Stimulated activated CD4-positive, alpha-beta T cell treated with anti-CD3 and anti-CD28 coated beads, Interleukin-4, amount 100 ng/mL, for 48 hours (primary cell): ENCODE measurements at places on chromosomes 7 and 10.

DNA sequence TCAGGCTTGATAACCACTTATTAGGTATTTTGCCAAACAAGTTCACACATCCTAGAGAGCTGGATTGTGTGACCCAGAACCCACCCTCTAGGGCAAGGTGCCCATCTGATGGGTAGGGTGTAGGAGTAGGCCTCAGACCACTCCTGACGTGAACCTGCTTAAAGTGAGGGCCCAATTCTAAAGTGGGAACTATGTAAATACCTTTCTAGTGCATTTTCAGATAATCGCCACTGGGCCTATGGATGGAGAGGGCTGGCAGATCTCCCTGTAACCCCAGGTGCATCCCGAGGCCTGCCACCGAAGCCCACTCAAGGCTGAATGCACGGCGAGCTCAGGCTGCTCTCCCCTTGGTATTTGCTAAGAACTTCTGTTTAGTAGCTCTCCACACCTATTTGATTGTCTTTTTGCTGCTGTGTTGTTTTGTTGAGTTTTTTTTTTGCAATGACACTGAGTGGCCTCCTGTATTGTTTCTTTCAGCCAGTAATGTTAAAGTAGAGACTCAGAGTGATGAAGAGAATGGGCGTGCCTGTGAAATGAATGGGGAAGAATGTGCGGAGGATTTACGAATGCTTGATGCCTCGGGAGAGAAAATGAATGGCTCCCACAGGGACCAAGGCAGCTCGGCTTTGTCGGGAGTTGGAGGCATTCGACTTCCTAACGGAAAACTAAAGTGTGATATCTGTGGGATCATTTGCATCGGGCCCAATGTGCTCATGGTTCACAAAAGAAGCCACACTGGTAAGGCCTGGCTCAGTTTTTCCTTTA is 71.7 kb downstream of the IKZF1 start:
- no peak for DNase-seq

- DNase-seq = no peak
Measured at GRCh38 chr7:101974393-101974792, 157.0 kb downstream of the CUX1 start.

- DNase-seq = no peak
Measured at GRCh38 chr10:96935810-96936209, 103.7 kb downstream of the LCOR start.

DNA sequence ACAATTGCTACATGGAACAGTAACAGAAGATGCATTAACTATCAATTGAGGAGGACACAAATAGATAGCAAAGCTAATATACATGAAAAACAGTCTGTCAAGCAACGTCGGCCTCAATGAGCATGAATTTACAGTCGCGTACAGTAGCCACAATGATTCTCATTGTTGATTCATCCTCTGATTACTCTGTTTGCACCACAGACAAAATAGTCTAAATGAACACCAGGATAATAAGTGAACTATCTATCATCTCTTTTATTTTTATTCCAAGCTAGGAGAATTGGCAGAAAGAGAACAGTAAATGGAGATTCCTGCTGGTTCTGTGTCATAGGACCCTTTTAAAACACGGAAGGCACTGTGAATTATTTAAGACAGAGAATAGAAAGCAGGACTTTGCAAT is 108.5 kb downstream of the EVX1 start:
- DNase-seq = no peak

DNA sequence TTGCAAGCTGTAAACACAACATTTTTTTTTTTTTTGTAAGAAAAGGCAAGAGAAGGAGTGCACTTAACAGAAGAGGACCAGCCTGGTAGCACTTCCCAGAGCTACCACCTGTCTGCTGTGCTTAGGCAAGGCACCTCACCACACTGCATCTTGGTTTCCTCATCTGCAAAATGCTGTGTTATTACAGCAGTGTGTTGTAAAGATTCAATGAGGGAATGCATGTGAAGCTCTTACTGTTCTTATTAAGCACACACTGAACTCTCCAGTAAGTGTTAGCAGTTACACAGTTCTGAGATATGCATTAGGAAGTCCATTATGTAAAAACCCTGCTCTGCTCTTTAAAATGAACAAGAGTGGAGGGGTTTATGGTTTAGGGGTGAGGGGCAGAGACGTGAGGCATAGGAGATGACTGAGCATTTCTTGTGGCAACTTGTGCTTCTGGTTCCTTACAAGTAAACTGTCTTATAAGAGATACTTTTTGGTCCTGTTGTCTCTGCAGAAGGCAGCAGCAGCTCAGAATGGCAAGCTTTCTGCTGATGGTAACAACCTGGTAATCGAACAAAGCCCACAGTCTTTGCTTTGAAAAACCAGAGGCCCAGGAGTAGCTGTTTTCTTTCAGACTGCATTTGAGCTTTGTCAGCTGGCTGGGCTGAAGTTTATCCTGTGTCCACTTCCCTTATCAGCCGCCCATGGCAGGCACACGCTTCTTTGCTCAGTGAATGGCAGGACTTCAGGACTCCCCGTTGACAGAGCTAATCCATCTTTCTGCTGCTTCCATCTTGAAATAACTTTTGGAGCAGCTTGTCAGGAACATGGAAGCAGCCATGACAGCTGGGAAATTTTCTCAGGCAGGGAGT is 98.8 kb upstream of the BMPER start:
- DNase-seq = no peak

DNA sequence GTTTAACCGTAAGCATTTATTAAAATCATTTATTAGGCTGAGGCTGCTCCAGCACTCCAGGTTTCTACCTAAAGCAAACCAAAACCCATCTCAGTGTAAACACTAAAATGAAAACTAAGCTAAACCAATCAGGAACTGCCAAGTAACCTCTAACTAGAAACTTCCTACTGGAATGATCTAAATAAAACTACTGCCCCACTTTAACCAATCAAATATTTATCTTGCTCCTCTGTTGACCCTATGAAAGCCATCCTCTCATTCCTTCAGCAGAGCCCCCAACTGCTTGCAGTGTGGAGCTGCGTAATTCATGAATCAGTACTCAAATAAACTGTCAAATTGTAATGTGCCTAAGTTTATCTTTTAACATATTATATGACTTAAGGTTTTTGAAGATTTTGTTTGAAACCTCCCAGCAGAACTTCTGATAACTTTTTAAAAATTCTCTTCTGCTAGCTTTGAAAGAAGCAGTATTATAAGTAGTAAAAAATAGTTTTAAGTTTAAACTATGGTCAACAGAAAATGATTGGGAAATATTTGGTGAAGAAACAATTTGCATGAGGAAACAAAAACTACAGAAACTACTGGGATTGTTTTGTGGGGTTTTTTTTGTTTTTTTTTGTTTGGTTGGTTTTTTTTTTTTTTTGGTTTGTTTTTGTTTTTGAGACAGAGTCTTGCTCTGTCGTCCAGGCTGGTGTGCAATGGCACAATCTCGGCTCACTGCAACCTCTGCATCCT is 47.4 kb downstream of the GPR37 start:
- DNase-seq = no peak

DNA sequence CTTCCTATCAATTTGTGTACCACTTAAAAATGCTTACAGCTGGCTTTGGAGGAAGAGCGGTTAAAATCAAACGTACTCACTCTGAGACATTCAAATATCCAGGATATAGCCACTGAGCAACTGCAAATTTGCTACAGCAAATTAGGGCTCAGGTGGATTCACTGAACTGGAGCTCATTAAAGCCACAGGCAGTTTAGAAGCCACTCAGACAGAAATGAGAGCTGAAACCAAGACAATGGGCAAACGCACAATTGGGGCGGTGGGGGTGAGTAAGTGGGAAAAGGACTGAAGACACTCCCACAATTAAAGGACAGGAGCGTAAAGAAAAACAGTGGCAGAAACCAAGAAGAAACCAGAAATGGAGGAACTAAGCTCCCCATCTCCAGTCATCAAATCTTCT is 20.5 kb downstream of the MPP7 start:
- no peak for DNase-seq

GRCh38 chr7:29156907-29157452 is 10.6 kb upstream of the CPVL start:
- DNase-seq = no peak

DNA sequence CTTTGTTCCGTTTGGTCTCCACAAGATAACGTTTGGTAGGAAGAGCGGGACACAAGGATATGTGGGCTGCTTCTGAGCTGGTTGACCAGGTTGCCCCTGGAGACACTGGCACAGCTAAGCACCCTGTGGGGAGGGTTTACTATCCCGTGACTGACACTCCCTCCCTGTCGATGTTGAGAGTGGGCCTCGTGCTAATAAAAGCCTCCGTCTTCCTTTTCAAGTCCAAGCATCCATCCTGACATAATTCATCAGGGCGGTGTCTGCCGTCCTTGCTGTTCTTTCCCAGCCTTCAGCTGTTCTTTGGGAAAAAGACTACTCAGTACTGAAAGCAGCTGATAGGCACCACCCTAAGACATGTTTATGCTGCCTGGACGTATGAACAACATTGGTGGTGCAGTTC is 49.6 kb downstream of the SHH start:
- DNase-seq = no peak

DNA sequence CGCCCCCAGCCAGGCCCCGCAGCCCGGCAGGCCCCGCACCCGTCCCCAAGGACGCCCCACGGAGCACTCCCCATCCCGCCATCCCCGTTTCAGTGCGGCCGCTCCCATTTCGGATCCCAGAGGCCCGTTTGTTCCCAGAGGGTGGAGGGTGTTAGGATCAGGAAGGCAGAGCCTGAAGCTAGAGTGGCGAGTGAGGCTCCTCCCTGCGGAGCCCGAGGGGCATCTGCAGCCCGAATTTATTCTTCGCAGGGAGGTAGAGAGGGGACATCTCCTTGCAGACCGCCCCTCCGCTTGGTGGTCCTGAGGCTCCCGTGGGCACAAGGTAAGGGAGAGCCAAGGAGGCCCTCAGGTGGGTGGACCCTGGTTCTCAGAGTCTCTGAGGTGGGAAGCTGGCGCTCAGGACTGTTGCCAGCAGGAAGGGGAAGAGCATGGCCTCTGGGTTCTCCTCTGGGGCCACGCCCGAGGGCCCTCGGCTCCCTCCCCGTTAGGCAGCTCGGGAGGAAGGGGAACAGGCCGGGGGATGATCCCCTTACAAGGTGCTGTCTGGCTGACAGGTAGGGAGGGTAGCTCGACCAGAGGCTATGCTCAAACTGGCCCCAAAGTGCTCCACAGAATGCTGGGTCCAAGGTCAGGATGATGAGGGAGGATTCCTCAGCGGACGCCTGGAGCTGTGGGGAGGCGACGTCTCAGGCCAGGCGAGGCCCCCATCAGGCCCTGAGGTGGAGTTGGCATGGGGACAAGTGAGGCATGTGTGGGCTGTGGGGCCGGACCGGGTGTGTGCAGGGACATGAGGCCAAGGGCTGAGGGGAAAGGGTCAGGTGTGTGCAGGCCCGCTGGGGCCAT is 17.4 kb downstream of the POLL start:
- no peak for DNase-seq

DNA sequence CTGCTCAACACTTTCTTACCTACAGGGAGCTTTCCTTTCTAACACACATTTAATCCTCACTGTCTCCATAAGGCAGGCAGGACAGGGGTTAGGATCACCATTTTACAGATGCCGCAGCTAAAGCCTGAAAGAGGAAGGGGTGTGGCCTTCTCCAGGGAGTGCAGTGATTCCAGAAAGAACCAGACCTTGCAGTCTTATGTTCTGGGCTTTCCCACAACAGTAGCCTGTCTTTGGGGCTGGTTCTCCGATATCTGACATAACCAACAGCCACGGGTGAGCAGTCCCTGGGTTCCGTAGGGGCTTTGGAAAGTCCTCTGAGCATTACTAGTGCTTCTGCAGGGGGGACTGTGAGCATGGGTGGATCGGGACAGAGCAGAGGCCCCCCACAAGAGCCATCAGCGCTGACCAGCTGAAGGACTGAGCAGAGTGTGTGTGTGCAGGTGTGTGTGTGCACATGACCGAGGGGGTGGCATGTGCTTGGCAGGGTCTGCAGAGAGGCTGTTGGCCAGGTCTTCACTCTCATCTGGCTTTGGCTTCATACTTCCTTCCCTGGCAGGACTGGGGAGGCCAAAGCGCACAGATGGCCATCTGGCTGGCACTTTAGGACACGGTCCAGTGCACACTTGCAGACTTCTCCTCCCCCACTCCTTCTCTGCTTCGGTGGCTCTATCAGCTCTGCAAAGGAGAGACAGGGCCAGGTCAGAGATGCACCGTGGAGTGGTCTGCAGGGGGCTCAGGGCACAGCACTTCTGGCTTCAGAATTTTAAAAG is 400.3 kb downstream of the RPS24 start:
- no peak for DNase-seq

GRCh38 chr10:22369434-22370072 is 24.3 kb downstream of the SPAG6 start:
- no peak for DNase-seq

DNA sequence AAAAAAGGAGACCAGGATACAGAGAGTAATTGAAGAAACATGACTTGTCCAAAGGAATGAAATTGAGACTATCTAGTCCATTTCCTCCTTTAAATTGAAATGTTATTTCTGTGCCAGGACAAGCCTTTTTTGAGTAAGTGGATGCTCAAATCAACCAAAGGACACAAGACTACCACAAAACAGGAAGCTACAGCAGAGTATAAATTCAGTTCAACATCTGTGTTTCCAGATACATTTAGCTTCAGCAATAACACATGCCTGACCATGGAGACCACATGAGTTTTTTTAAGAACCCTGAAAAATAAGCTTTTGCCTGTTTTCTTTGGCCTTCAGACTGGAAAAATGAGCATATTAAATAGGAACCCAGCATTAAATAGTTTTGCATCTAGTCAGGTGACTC is 707.5 kb downstream of the ZWINT start:
- DNase-seq = no peak

DNA sequence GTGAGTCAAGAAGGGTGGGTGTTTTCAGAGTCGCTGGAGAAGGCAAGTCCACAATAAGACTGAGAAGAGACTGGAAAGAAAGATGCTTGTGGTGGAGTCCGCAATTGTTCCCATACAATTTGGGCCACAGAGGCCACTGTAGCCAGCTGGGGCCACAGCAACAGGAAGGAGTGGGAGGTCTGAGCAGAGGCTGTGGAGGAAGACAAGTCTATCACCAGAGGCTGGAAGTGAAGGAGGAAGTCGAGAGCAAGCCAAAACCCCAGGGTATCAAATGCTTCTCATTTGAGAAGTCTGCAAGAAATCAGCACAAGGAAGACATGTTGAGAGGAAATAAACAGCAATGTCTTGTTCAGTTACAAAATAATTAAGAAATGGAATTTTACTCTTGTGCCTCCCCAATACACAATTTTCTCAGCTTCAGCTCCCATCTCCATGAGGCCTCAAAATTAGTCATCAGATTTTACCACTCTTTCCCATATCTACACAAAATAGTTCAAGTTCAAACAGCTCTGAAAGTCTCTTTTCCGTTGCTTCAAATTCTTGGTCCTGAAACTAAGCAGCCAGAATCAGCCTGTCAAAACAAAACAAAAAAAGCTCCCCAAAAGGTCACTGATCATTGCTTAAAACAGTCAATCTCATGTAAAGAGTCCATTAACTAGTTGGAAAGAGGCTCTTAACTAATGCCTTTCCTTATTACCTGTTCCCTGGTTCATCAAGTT is 31.6 kb downstream of the SLC16A12 start:
- no peak for DNase-seq
